CD4-positive, alpha-beta T cell treated with Interleukin-12 subunit alpha and Interleukin-12 subunit beta, for 1 hour (primary cell): ENCODE measurements at places on chromosomes 7 and 10.

DNA sequence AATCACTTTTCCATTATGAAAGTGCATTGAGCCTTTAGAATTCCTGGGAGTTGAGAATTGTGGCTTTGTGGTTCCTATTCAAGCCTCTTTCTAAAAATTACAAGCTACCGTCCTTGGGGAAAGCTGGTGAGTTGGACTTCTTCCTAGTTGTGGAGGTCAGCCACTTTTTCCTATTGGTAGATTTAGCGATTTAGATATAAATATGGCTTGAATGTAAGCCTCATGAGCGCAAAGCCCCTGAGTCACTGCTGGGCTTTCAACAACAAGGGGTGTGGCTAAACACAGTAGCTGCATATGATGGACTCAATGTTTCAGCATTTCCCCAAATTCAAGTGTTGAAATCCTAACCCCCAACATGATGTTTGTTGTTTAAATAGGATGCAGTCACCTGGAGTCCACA is 150.0 kb upstream of the IGFBP3 start:
- DNase-seq: no peak

DNA sequence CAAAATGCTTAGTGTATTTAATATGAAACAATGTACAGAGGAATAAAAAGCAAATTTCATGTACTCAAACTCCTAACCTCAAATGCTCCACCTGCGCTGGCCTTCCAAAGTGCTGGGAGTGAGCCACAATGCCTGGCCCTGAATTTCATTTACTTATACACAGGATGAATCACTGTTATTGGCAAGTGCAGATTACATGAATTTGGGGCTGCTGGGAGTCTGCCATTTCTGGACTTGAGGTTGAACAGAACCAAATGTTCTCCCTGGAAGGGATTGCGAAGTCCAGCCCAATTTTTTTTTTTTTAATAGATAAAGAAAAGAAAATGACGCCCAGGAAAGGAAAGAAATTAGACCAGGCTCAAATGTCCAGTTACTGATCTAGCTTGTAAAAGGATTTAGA is 6.8 kb upstream of the CSTF2T start:
- no peak for DNase-seq

DNA sequence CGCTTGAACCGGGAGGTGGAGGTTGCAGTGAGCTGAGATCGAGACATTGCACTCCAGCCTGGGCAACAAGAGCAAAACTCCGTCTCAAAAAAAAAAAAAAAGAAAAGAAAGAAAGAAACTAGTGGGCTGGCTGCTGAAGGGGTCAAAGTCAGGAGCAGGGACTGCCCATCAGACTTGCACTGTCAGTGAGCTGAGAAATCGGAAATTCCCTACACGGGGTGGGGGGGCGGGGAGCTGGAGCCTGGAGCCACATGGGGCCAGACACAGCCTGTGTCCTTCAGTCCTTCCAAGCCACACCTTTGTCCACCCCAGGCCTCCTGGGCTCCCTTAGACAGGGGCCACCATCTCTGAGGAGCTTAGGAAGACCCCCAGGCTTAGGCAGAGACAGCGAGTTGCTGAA is 34.5 kb downstream of the SRRM3 start:
- DNase-seq: no peak

DNA sequence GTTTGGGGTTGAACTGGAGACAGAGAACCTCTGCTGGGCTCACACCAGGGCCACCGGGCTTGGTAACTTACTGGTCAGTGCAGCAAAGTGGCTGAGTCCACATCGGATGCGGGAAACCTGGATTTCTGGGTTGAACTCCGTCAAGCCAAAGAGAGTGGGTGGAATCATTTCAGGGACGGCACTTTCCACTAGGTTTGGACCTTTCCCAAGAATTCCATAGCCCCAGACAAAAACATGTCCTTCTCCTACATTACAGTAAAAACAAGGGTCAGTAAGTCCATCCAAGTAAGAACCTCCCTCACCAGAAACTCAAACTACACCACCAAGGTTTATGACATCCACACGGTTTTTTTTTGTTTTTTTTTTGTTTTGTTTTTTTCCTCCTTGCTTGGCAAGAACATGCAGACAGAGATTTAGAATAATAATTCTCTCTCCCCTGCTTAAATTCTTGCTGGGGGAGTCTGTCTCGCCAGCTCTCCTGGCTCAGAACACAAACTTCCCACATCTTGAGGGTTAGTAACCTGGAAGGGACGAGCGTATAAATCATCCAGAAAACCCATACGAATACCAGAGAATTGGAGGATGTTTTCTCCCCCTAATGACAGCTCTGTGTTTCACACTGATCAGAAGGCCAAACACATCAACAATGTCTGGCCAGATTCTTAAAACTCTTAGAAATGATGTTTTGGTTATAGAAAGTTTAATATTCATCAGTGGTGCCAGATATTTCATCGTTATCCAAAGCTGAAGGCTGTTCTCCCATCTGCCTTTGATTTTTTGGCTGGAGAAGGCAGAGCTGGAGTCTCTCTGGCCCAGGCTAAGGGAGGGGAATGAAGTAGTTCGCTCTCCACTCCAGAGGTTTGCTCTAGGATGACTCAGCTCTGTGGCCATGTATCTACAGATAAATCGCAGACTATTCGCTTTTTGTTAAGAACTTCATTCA is 17.5 kb downstream of the RCC1L start:
- no peak for DNase-seq

- DNase-seq: no peak
These were observed 712.8 kb downstream of the PARD3 start for GRCh38 chr10:34102237-34102673.

DNA sequence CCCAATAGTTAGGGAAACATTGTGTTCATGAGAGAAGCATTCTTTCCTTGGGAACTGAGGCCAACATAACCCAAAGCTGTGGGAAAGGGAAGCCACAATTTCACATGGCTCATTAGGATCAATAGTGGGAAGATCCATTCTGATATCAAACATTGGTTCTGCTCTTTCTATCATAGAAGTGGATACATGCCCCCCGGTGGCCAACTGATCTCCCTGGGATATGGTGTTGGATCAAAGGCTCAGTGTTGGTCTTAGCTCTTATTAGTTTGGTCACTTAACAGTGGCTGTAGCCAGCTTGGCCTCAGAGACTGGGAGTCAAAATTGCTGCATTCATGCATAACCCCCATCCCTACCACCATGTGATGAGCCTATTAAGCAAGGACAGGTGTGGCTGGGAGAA is 6.7 kb upstream of the GIMAP4 start:
- DNase-seq: no peak

- no peak for DNase-seq
These were observed 10.5 kb downstream of the DDX56 start for GRCh38 chr7:44563171-44563679.

GRCh38 chr10:33155720-33156638 is 178.5 kb downstream of the NRP1 start:
- DNase-seq: peak; percentile 78

DNA sequence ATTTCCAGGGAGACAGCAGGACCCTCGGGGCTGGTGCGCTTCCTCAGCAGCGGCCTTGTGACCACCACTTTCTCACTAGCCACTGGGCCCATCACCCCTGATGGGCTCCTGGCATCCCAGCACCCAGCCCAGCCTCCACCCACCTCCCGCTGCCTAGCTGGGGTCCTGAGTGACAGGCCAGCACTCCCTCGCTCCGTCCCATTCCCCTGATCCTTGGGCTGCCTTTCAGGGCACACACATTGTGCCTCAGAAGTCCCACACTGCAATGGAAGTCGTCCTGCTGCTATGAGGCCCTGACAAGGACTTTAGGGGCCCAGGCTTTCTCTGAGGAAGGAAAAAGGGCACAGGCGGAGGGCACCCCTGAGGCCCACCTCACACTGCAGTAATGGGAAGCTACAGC is 12.4 kb downstream of the CAMK2B start:
- no peak for DNase-seq

- DNase-seq: no peak
These were observed 21.3 kb downstream of the FAM241B start for GRCh38 chr10:69651362-69651761.

GRCh38 chr7:27198138-27198841 is 1.6 kb downstream of the HOXA13 start:
- no peak for DNase-seq

DNA sequence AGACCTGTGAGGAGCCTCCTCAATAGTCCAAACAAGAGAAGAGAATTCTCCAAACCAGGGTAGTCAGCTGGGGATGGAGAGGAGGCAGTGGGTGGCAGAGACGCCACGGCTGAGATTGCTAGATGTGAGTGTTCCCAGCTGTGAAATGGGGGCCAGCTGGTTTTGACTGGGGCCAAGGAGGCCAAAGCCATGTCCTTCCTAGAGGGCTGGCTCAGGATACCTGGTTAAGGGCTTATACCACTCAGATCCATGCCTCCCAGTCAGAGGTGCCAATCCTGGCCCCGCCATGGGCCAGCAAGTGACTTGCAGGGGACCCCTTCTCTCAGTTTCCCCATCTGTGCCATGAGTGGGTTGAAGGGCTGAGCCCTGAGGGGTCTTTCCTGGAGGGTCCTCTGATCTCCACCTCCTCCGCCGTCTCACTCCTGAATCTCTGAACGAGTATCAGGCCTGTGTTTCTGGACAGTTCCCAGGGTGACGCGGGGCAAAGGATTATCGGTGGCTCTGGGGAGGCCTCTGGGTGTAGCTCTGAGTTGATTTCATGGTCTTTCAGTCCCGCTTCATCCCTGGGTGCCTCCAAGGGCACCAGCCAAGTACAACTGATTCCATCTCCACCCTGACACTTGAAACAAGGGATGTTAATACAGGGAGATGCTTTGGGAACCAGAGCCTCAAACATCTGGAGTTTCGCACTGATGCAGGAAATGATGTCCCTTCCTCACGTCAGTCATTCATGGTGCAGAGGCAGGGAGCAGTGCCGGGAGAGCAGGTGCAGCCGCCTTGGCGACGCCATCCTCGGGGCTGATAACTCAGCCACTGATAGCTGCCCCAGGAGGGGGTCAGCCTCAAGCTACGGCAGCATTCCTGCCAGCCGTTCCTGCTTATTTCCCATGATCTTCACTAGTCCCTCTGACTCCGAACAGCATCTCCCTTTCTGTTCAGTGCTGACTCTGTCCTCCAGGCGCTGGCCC is 126.7 kb downstream of the RGS10 start:
- no peak for DNase-seq

- DNase-seq: no peak
These were observed 428.3 kb downstream of the TNS3 start for GRCh38 chr7:47153576-47153975.

DNA sequence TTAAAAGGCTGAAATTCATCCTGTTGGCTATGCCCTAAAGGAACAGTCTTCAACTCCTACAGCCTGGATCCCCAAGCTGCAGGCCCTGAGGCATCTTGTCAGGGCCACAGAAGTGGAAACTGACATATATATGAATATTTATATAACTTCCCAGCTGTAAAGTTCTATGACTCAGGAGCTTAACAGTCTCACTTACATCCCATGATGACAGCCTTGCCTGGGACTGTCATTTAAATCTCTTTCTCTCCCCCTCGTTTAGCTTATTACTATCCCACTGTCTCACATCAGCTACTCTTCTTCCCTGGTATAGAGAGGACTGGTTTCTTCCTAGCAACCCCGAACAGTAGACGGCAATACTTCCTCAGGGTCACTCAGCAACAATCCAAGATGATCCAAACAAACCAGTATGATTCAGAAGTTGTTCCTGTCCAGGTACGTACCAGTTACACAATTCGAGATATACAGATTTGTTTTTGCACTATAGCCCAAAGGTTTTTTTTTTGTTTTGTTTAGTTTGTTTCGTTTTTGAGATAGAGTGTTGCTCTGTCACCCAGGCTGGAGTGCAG is 22.7 kb downstream of the KIAA1549 start:
- DNase-seq: no peak

- no peak for DNase-seq
These were observed 3.2 kb upstream of the JCAD start for GRCh38 chr10:30062582-30062981.

DNA sequence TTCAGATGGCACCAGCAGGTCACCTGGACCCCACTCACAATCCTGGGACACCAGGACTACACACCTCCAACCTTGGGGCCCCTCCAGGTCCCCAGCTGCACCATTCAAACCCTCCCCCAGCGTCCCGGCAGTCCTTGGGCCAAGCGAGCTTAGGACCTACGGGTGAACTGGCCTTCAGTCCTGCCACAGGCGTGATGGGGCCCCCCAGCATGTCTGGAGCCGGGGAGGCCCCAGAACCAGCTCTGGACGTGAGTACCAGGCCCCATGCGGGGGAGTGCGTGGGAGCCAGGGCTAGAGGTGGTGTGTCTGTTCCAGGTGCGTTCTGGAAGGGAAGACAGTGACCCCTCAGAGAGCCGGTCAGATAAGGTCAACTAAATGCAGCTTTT is 17.8 kb downstream of the ZMIZ2 start:
- no peak for DNase-seq

DNA sequence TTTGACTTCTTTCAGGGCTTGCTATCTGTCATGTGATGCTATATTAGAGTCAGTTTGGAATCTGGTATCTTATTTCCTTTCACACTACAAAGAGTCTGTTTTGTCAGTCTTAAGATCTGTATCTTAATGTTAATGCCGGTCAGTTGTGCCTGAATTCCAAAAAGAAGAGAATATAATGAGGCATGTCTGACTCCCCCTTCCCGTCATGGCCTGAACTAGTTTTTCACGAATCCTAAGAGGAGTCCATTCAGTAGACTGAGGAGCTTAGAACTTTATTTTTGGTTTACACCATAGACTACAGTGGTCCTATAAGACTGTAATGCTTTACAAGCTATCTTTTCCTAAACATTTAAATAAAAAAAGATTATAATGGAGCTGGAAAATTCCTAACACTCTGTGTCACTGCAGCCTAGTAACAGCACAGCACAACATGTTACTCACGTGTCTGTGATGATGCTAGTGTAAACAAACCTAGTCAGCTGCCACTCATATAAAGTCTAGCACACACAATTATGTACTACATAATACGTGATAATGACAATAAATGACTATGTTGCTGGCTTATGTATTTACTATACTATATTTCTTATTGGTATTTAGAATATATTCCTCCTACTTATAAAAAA is 50.6 kb downstream of the VPS41 start:
- DNase-seq: no peak

DNA sequence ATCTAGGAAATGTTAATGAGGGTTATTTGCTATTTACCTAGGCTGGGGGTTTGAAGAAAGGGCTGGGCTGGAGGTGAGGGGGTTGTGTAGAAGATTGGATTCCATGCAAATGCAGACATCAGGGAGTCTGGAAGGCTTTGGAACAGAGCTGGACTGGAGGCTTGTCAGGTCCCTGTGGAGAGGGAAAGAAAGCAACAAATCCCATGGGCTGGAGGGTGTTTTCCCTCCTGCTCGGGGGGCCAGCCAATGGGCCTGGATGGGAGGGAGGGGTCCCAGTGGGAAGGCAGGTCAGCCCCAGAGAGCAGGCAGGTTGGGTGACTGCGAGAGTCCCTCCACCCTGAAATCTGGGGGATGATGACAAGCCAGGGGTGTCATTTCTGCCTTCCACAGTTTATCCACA is 431.8 kb downstream of the RPS24 start:
- DNase-seq: no peak
